ENCODE measurements at places on chromosomes 2 and 18.

GRCh38 chr2:232802091-232802490 is 25.7 kb upstream of the KCNJ13 start:
- H3K36me3 ChIP-seq, result peaks cover 9% of the 10 kb centered on the region
- DNase-seq, result no peak
- no peaks in the 10 kb centered on the region for H3K4me1 ChIP-seq
- no peaks in the 10 kb centered on the region for H3K27me3 ChIP-seq
- no peak overlapping the region for H3K27ac ChIP-seq

- H3K27me3 ChIP-seq, result no peaks in the 10 kb centered on the region
- no peak overlapping the region for H3K4me3 ChIP-seq
- H3K36me3 ChIP-seq, result no peaks in the 10 kb centered on the region
Measured at GRCh38 chr2:225814554-225814953, 415.0 kb downstream of the NYAP2 start.

DNA sequence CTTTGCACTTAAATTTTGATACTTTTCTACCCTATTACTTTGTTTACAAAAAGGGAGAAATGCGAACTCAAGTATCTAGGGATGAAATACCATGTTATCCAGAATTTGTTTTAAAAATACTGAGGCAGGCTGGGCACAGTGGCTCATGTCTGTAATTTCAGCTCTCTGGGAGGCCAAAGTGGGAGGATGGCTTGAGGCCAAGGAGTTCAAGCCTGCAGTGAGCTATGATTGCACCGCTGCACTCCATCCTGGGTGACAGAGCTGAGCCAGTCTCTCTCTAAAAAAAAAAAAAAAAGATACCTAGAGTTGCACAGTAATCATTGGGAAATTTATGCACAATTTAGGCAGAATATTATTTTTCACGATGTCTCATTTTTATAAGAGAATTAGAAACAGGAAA is 12.4 kb upstream of the VAPA start:
- no peaks in the 10 kb centered on the region for H3K27me3 ChIP-seq
- H3K4me3 ChIP-seq, result no peak overlapping the region
- no peaks in the 10 kb centered on the region for H3K36me3 ChIP-seq
- no peak for DNase-seq

- H3K4me3 ChIP-seq, result no peak overlapping the region
- no peaks in the 10 kb centered on the region for H3K36me3 ChIP-seq
- H3K4me1 ChIP-seq, result no peaks in the 10 kb centered on the region
- no peak for DNase-seq
- no peaks in the 10 kb centered on the region for H3K27me3 ChIP-seq
Measured at GRCh38 chr18:33097126-33097525, 324.3 kb upstream of the KLHL14 start.

- no peaks in the 10 kb centered on the region for H3K36me3 ChIP-seq
- no peaks in the 10 kb centered on the region for H3K27me3 ChIP-seq
- DNase-seq, result no peak
- peaks cover 4% of the 10 kb centered on the region for H3K4me1 ChIP-seq
Measured at GRCh38 chr2:101983928-101984327, 7.8 kb upstream of the IL1R2 start.

- H3K27me3 ChIP-seq, result no peaks in the 10 kb centered on the region
- no peak overlapping the region for H3K4me3 ChIP-seq
- no peak for DNase-seq
- H3K27ac ChIP-seq, result no peak overlapping the region
- no peaks in the 10 kb centered on the region for H3K36me3 ChIP-seq
Measured at GRCh38 chr2:79860228-79861058, 347.6 kb downstream of the CTNNA2 start.

- no peaks in the 10 kb centered on the region for H3K27me3 ChIP-seq
- H3K4me3 ChIP-seq, result peak overlapping the region; percentile 67
- DNase-seq, result no peak
- peaks cover 9% of the 10 kb centered on the region for H3K4me1 ChIP-seq
Measured at GRCh38 chr2:186486651-186487647, 889 bp downstream of the ZC3H15 start.

DNA sequence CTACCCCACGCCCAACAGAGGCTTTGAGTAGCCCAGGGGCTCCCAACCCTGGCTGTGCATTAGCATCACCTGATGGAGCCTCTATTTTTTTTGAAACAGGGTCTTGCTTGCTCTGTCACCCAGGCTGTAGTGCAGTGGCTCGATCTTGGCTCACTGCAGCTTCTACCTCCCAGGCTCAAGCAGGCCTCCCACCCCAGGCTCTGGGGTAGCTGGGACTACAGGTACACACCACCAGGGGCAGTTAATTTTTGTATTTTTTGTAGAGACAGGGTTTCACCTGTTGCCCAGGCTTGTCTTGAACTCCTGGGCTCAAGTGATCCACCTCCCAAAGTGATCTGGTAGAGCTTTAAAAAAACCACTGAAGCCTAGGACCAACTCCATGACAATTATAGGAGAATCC is 394.8 kb upstream of the ATP5MC3 start:
- no peaks in the 10 kb centered on the region for H3K4me1 ChIP-seq
- no peaks in the 10 kb centered on the region for H3K27me3 ChIP-seq
- H3K27ac ChIP-seq, result no peak overlapping the region

- no peaks in the 10 kb centered on the region for H3K27me3 ChIP-seq
- no peak overlapping the region for H3K4me3 ChIP-seq
- H3K36me3 ChIP-seq, result no peaks in the 10 kb centered on the region
- peak overlapping the region; percentile 100 for H3K27ac ChIP-seq
- H3K4me1 ChIP-seq, result no peaks in the 10 kb centered on the region
Measured at GRCh38 chr2:156339110-156339847, 6.8 kb upstream of the NR4A2 start.

GRCh38 chr2:34719206-34719605 is 1120.1 kb upstream of the FAM98A start:
- no peaks in the 10 kb centered on the region for H3K4me1 ChIP-seq
- H3K36me3 ChIP-seq, result no peaks in the 10 kb centered on the region
- DNase-seq, result no peak
- no peaks in the 10 kb centered on the region for H3K27me3 ChIP-seq
- H3K4me3 ChIP-seq, result no peak overlapping the region
- no peak overlapping the region for H3K27ac ChIP-seq

DNA sequence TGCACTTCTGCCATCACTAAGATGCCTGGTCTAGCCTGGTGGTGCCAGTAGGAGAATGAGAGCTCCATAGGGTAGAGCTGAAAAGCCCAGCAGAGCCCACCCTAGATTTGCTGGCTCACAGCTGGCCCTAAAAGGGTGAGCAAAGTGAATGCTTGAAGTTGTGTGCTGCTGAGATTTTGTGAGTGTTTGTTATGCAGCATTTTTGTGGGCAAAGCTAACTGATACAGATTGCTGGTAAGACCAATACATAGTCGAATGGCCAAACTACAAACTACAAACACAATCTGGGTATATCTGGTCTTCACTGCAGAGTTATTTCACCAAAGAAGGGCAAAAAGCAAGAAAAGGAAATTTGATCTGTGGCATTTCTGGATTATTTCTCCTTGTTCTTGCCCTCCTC is 7.1 kb upstream of the AGAP1 start:
- no peak for DNase-seq
- H3K4me3 ChIP-seq, result no peak overlapping the region
- no peaks in the 10 kb centered on the region for H3K27me3 ChIP-seq
- no peak overlapping the region for H3K27ac ChIP-seq

DNA sequence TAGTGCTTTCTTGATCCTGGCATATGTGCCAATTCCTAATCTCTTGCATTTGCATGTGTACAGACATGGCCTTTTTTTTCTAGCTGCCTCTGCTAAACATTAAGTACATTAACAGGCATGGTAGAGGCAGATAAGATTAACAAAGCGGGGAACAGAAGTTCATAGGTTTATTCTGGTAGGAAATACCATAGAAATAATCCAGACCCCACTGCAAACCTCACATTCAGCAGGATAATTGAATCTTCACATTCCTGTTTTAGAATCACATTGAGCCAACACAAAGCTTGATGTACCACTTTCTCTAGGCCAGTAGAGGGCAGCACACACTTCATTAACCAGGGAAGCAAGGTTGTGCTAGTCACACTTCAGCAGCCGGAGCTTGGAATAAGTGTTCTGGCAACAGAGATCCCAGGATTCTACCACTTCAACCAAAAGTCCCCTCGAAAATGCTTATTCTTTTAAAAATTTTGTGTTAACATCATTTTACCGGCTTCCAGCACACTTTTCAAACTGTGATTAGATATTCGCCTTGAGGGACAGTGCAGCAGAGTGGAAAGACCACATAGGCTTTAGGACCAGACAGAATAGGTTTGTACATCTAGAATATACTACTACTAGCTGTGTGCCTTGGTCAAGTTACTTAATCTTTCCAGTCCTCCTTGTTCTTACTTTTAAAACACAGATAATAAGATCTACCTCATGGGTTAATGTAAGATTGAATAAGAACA is 420.2 kb upstream of the CHST9 start:
- no peak overlapping the region for H3K4me3 ChIP-seq
- H3K27ac ChIP-seq, result no peak overlapping the region
- no peaks in the 10 kb centered on the region for H3K36me3 ChIP-seq
- no peaks in the 10 kb centered on the region for H3K27me3 ChIP-seq

DNA sequence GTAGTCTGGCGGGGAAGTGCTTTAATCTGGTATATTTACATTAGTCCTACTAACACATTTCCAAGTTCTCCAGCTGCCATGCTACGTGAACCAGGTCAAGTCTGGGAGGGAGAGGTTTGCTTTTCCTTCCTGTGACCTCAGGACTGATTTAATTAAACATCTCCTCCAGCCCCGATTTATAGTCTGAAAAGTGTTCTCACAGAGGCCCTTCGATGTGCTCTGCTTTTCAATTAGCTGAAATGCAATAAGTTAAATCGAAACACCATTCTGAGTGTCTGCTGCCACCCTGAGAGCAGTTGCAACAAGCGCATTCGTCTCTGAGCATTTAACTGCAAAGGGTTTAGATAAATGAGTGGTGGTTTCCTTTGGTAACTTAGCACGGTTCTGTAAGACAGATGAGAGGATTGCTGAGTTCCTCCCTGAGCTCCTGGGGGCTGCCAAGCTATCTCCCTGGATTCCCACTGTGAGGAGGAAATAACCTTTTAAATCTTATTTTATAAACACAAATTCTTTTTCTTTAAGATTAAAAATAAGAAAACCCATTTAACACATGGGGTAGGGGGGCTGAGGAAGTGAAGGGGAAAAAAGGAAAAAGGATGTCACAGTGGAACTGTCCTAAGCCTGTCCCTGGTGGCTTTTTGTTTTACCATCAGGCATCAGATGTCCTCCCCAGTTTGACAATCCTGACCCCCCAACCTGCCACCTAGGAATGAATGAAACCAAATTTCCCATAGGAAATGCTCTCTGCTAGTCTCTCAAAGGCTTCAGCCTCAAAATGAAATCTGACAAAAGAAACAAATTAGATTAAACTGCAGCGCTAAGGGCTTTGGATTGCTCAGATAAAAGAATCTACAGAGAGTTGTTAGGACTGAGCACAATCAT is 56.5 kb upstream of the CREB1 start:
- H3K36me3 ChIP-seq, result no peaks in the 10 kb centered on the region
- H3K4me1 ChIP-seq, result no peaks in the 10 kb centered on the region

GRCh38 chr2:145431181-145431951 is 911.4 kb upstream of the ZEB2 start:
- no peak overlapping the region for H3K4me3 ChIP-seq
- no peak for DNase-seq
- H3K36me3 ChIP-seq, result no peaks in the 10 kb centered on the region

- H3K27me3 ChIP-seq, result no peaks in the 10 kb centered on the region
- peaks cover 9% of the 10 kb centered on the region for H3K4me1 ChIP-seq
- H3K27ac ChIP-seq, result no peak overlapping the region
- peaks cover 2% of the 10 kb centered on the region for H3K36me3 ChIP-seq
Measured at GRCh38 chr2:202269585-202269984, 4.0 kb downstream of the NOP58 start.

GRCh38 chr2:180722551-180723239 is 257.7 kb upstream of the UBE2E3 start:
- no peaks in the 10 kb centered on the region for H3K4me1 ChIP-seq
- no peak for DNase-seq
- no peaks in the 10 kb centered on the region for H3K36me3 ChIP-seq
- no peak overlapping the region for H3K27ac ChIP-seq

- no peaks in the 10 kb centered on the region for H3K27me3 ChIP-seq
- no peak overlapping the region for H3K4me3 ChIP-seq
- no peaks in the 10 kb centered on the region for H3K36me3 ChIP-seq
- DNase-seq, result no peak
- peaks cover 29% of the 10 kb centered on the region for H3K4me1 ChIP-seq
Measured at GRCh38 chr2:203678971-203679370, 27.5 kb upstream of the CD28 start.

GRCh38 chr18:12005538-12006487 is 24.5 kb downstream of the IMPA2 start:
- peaks cover 11% of the 10 kb centered on the region for H3K36me3 ChIP-seq
- no peaks in the 10 kb centered on the region for H3K4me1 ChIP-seq
- no peak for DNase-seq
- no peak overlapping the region for H3K27ac ChIP-seq
- no peak overlapping the region for H3K4me3 ChIP-seq

GRCh38 chr2:84283506-84283905 is 175.6 kb downstream of the SUCLG1 start:
- H3K4me1 ChIP-seq, result no peaks in the 10 kb centered on the region
- DNase-seq, result no peak
- no peaks in the 10 kb centered on the region for H3K36me3 ChIP-seq
- H3K27me3 ChIP-seq, result no peaks in the 10 kb centered on the region
- no peak overlapping the region for H3K4me3 ChIP-seq

- no peaks in the 10 kb centered on the region for H3K36me3 ChIP-seq
- no peak overlapping the region for H3K27ac ChIP-seq
- no peak overlapping the region for H3K4me3 ChIP-seq
- no peak for DNase-seq
- H3K27me3 ChIP-seq, result no peaks in the 10 kb centered on the region
- no peaks in the 10 kb centered on the region for H3K4me1 ChIP-seq
Measured at GRCh38 chr2:187825108-187825507, 270.9 kb upstream of the TFPI start.

- no peak for DNase-seq
- no peaks in the 10 kb centered on the region for H3K27me3 ChIP-seq
- H3K27ac ChIP-seq, result no peak overlapping the region
Measured at GRCh38 chr2:27976308-27976707, 85.8 kb downstream of the BABAM2 start.

- DNase-seq, result no peak
- peaks cover 22% of the 10 kb centered on the region for H3K36me3 ChIP-seq
- H3K27ac ChIP-seq, result no peak overlapping the region
- H3K27me3 ChIP-seq, result no peaks in the 10 kb centered on the region
- no peaks in the 10 kb centered on the region for H3K4me1 ChIP-seq
Measured at GRCh38 chr2:230809015-230809414, 55.7 kb upstream of the ITM2C start.

- no peaks in the 10 kb centered on the region for H3K36me3 ChIP-seq
- H3K27ac ChIP-seq, result no peak overlapping the region
- H3K4me1 ChIP-seq, result no peaks in the 10 kb centered on the region
- DNase-seq, result no peak
- no peaks in the 10 kb centered on the region for H3K27me3 ChIP-seq
- no peak overlapping the region for H3K4me3 ChIP-seq
Measured at GRCh38 chr2:3127710-3128109, 249.9 kb downstream of the EIPR1 start.

- H3K4me3 ChIP-seq, result no peak overlapping the region
- H3K36me3 ChIP-seq, result no peaks in the 10 kb centered on the region
- no peak overlapping the region for H3K27ac ChIP-seq
- no peaks in the 10 kb centered on the region for H3K27me3 ChIP-seq
Measured at GRCh38 chr2:238584617-238585016, 157.9 kb downstream of the ASB1 start.
